Transverse colon (tissue), 4 donors: ENCODE measurements at places on chromosomes 1 and 21.

DNA sequence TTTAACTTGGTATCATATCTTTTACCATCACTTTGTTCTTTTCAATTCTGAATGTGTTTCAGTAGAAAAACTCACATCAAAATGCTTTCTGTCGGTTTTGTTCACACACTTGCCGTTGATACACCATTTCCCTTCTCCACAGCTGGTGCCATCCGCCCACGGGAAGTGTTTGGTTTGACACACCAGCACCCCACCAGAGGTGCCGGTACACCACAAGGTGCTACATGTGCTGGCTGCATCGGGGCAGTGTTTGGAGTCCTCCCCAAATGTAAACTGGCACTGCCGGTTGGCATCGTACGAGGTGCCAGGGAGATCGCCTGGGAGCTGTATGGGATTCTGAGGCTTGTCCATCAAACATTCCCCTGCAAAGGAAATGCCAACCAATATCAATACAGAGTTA, 5.0 kb downstream of the ADAMTS1 start:
- H3K36me3 ChIP-seq = peaks cover 10% of the 10 kb centered on the region
- no peak overlapping the region for H3K4me3 ChIP-seq
- no peak for DNase-seq
- H3K27me3 ChIP-seq = peaks cover 29% of the 10 kb centered on the region
- peak overlapping the region; percentile 25 for H3K27ac ChIP-seq

DNA sequence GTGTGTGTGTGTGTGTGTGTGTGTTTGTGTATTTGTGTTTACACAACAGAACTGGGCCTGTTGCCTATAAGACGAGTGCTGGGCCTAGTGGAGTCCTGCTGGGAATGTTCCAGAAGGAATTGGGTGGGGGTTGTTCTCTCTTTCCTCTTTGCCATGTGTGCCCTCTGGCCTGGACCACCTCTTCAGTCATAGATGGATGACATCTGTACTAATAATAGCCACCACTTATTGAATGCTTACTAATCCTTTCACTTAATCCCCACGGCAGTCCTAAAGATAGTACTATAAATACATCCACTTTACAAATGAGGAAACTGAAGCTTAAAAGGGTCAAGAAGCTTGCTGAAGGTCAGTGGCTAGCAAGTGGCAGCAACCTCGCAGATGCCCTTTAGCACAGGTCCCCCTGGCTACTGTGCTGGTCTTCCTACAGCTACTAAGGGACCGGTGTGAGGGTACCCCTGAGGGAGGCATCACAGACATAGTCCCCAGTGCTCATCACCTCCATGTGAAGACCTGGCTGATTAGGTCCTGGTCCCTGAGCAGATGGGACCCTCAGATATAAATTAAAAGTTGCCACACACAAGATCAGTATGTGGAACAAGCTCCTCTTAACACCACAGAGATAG, 55.2 kb upstream of the KIF1B start:
- H3K27ac ChIP-seq = no peak overlapping the region
- DNase-seq = no peak
- no peaks in the 10 kb centered on the region for H3K27me3 ChIP-seq
- no peaks in the 10 kb centered on the region for H3K36me3 ChIP-seq
- no peak overlapping the region for H3K4me3 ChIP-seq
- H3K4me1 ChIP-seq = no peaks in the 10 kb centered on the region

DNA sequence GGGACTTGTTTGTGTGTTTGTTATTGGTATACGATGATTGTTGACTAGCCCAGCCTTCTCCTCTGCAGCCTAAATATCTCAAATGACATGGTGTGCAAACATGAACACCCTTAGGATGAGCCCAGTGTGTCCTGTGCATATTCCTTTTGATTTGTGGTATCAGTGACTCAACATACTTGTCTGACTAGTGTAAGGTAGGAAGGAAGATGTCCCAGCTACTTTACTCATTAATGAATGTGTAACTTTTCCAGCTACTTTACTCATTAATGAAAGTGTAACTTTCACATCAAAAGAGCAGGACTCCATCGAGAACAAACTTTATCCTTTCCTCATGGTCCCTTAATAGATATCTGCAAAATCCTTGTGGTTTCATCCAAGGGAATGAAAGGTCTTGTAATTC, 2.7 kb upstream of the ZNF692 start:
- DNase-seq = no peak
- no peak overlapping the region for H3K27ac ChIP-seq
- H3K27me3 ChIP-seq = no peaks in the 10 kb centered on the region

GRCh38 chr1:183873642-183874041, 68.7 kb downstream of the RGL1 start:
- no peak overlapping the region for H3K4me3 ChIP-seq
- peak overlapping the region; percentile 71 for H3K27ac ChIP-seq
- H3K4me1 ChIP-seq = no peaks in the 10 kb centered on the region
- H3K36me3 ChIP-seq = no peaks in the 10 kb centered on the region
- no peaks in the 10 kb centered on the region for H3K27me3 ChIP-seq
- DNase-seq = no peak

DNA sequence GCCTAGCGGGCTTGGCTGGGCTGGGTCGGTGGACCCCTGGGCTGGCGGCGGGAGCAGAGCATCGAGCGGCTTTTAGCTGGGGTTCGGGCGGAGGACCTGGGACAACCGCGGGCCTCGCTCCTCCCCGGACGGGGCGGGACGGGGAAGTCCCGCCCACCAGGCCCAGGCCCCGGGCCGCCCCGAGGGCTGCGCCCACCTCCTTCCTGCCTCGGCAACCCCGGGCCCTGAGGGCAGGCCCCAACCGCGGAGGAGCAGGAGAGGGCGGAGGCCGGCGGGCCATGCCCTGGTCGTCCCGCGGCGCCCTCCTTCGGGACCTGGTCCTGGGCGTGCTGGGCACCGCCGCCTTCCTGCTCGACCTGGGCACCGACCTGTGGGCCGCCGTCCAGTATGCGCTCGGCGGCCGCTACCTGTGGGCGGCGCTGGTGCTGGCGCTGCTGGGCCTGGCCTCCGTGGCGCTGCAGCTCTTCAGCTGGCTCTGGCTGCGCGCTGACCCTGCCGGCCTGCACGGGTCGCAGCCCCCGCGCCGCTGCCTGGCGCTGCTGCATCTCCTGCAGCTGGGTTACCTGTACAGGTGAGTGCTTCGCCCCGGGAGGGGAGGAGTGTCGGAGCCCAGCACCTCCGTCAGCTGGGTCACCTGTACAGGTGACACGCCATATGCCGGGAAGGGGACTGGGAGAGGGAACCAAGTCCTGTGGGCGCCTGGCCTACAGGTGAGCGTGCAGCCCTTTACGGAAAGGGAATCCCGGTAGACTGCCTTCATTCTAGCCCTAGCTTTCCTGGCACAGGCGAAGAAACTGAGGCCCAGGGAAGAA, at the start of gene XKR8:
Gene XKR8, plus strand, starts transcription at position 182 of the 812 bp plus-strand sequence. Its CDS starts 97 bp downstream, at position 279.
- peaks cover 24% of the 10 kb centered on the region for H3K4me1 ChIP-seq
- H3K4me3 ChIP-seq = peak within 1 kb of the TSS; percentile 68
- peak within 1 kb of the TSS; percentile 95 for H3K27ac ChIP-seq

- H3K27me3 ChIP-seq = no peaks in the 10 kb centered on the region
- no peak for DNase-seq
- H3K4me1 ChIP-seq = no peaks in the 10 kb centered on the region
- H3K4me3 ChIP-seq = no peak overlapping the region
These were observed 166.7 kb downstream of the SIPA1L2 start for GRCh38 chr1:232463225-232463624.

- H3K27me3 ChIP-seq = no peaks in the 10 kb centered on the region
- no peak for DNase-seq
- H3K36me3 ChIP-seq = no peaks in the 10 kb centered on the region
- peak overlapping the region; percentile 40 for H3K27ac ChIP-seq
- H3K4me1 ChIP-seq = peaks cover 18% of the 10 kb centered on the region
These were observed 70.0 kb upstream of the MAGI3 start for GRCh38 chr1:113320272-113320671.

- no peaks in the 10 kb centered on the region for H3K27me3 ChIP-seq
- peak; percentile 61 for DNase-seq
- no peak overlapping the region for H3K4me3 ChIP-seq
- peaks cover 31% of the 10 kb centered on the region for H3K4me1 ChIP-seq
These were observed 7.3 kb upstream of the ADAM15 start for GRCh38 chr1:155043793-155044192.

GRCh38 chr1:93675931-93676330, 5.7 kb downstream of the BCAR3 start:
- no peak overlapping the region for H3K4me3 ChIP-seq
- H3K27me3 ChIP-seq = no peaks in the 10 kb centered on the region
- no peak overlapping the region for H3K27ac ChIP-seq
- DNase-seq = no peak
- H3K36me3 ChIP-seq = no peaks in the 10 kb centered on the region

DNA sequence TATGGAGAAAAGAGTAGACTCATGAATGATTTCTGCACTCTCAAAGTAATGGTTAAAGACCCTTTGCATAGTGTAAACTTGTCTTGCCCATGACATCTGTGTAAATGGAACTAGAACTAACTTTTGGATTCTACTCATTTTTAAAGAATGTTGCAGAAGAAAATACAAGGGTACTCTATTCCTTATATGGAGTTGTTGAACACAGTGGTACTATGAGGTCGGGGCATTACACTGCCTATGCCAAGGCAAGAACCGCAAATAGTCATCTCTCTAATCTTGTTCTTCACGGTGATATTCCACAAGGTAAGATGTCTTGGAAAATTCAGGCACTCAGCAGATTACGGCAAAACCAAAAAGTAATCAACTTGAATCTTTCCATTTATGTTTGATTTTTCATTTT, 19.8 kb downstream of the CCT8 start:
- H3K36me3 ChIP-seq = no peaks in the 10 kb centered on the region
- no peak overlapping the region for H3K4me3 ChIP-seq
- no peak for DNase-seq
- H3K27ac ChIP-seq = no peak overlapping the region

GRCh38 chr1:241939798-241940197, 17.8 kb upstream of the BECN2 start:
- no peak for DNase-seq
- H3K4me3 ChIP-seq = no peak overlapping the region
- no peak overlapping the region for H3K27ac ChIP-seq
- H3K36me3 ChIP-seq = no peaks in the 10 kb centered on the region
- H3K4me1 ChIP-seq = no peaks in the 10 kb centered on the region
- H3K27me3 ChIP-seq = no peaks in the 10 kb centered on the region

GRCh38 chr1:44672254-44672955, 1.9 kb downstream of the TMEM53 start:
- no peak overlapping the region for H3K4me3 ChIP-seq
- H3K27me3 ChIP-seq = no peaks in the 10 kb centered on the region
- peak overlapping the region; percentile 96 for H3K27ac ChIP-seq
- H3K4me1 ChIP-seq = peaks cover 31% of the 10 kb centered on the region
- DNase-seq = no peak
- no peaks in the 10 kb centered on the region for H3K36me3 ChIP-seq

DNA sequence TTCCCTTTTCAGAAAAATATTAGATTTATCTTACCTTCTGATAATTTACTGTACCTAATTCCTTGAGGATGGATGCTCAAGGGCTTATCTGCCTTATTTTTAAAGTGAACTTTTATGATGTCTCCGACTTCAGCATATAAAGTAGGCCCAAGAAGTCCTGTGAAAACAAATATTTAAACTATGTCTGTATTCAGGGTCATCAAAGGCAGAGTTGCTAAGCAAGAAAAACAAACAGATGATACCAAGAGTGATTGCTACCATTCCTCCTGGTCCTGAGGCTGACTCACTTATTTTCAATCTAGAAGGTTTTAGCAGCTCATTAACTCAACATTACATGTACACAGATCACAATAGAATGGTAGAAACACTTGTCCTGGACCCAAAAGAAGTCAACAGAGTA, 14.1 kb downstream of the F5 start:
- H3K27ac ChIP-seq = no peak overlapping the region
- no peaks in the 10 kb centered on the region for H3K27me3 ChIP-seq
- peaks cover 18% of the 10 kb centered on the region for H3K4me1 ChIP-seq
- no peaks in the 10 kb centered on the region for H3K36me3 ChIP-seq
- no peak for DNase-seq

GRCh38 chr1:112676543-112676942, 2.1 kb downstream of the MOV10 start:
- H3K4me3 ChIP-seq = no peak overlapping the region
- H3K27me3 ChIP-seq = no peaks in the 10 kb centered on the region
- H3K4me1 ChIP-seq = peaks cover 18% of the 10 kb centered on the region
- H3K36me3 ChIP-seq = no peaks in the 10 kb centered on the region
- no peak overlapping the region for H3K27ac ChIP-seq

- H3K36me3 ChIP-seq = no peaks in the 10 kb centered on the region
- no peaks in the 10 kb centered on the region for H3K27me3 ChIP-seq
- no peak overlapping the region for H3K27ac ChIP-seq
- no peak overlapping the region for H3K4me3 ChIP-seq
- DNase-seq = no peak
These were observed 60.8 kb upstream of the KCNJ15 start for GRCh38 chr21:38196036-38196435.

GRCh38 chr1:94713472-94714141, 106.5 kb upstream of the SLC44A3 start:
- peaks cover 7% of the 10 kb centered on the region for H3K4me1 ChIP-seq
- DNase-seq = peak; percentile 81
- peak overlapping the region; percentile 36 for H3K27ac ChIP-seq
- no peaks in the 10 kb centered on the region for H3K27me3 ChIP-seq

DNA sequence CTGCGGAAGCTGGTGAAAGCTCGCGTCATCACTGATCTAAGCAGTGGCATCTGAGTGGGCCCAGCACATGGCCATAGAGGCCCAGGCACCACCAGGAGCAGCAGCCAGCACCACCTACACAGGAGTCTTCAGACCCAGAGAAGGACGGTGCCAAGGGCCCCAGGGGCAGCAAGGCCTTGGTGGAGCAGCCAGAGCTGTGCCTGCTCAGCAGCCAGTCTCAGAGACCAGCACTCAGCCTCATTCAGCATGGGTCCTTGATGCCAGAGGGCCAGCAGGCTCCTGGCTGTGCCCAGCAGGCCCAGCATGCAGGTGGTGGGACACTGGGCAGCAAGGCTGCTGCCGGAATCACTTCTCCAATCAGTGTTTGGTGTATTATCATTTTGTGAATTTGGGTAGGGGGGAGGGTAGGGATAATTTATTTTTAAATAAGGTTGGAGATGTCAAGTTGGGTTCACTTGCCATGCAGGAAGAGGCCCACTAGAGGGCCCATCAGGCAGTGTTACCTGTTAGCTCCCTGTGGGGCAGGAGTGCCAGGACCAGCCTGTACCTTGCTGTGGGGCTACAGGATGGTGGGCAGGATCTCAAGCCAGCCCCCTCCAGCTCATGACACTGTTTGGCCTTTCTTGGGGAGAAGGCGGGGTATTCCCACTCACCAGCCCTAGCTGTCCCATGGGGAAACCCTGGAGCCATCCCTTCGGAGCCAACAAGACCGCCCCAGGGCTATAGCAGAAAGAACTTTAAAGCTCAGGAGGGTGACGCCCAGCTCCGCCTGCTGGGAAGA, 3.2 kb upstream of the ARTN start:
- H3K27ac ChIP-seq = no peak overlapping the region
- H3K4me3 ChIP-seq = no peak overlapping the region
- peaks cover 7% of the 10 kb centered on the region for H3K27me3 ChIP-seq
- peak; percentile 22 for DNase-seq
- peaks cover 20% of the 10 kb centered on the region for H3K4me1 ChIP-seq

DNA sequence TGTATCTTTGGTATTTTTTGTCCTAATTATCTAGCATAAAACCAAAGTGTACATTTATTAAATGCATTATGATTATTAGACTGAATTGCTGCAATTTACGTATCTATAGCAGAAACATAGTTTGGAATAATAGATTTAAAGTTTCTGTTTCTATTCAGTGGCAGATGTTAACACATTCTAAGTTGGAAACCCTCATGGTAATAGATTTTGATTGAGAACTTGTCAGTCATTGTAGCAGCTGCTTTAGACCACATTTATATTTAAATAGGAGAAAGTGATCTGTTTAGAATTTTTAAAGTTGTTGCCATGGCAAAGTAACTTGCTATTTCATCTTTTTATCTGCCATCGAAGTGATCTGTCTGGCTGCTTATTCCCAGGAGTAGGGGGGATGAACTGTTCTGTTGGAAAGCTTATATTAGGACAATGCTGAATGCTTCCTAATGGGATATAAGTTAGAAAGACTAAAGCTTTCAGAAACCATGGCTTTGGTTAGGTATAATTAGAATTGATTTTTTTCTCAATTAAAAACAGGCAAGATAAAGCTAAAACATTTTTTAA, 61.6 kb downstream of the HS2ST1 start:
- no peaks in the 10 kb centered on the region for H3K27me3 ChIP-seq
- no peaks in the 10 kb centered on the region for H3K36me3 ChIP-seq
- H3K27ac ChIP-seq = no peak overlapping the region
